ENCODE measurements at places on chromosomes 3 and 15. TPM values are rescaled to one million over a fixed set of nuclear protein-coding genes. Genes with fewer than 3 reads are reported as not detected.

DAZL gene
- total RNA-seq = not detected

GOLGA8T gene
- total RNA-seq = not detected

MOBP gene
- not detected for total RNA-seq

ERC2 gene
- total RNA-seq = not detected

ALDH1A3 gene
- total RNA-seq = not detected

TIGIT gene
- 4.6 TPM for total RNA-seq

GASK1A gene
- total RNA-seq = 0.15 TPM

- DNase-seq = no peak
Measured at GRCh38 chr3:36201546-36201945, 178.8 kb upstream of the STAC start.

- DNase-seq = peak; percentile 29
Measured at GRCh38 chr15:67241132-67241855, 13.2 kb downstream of the AAGAB start.

DNA sequence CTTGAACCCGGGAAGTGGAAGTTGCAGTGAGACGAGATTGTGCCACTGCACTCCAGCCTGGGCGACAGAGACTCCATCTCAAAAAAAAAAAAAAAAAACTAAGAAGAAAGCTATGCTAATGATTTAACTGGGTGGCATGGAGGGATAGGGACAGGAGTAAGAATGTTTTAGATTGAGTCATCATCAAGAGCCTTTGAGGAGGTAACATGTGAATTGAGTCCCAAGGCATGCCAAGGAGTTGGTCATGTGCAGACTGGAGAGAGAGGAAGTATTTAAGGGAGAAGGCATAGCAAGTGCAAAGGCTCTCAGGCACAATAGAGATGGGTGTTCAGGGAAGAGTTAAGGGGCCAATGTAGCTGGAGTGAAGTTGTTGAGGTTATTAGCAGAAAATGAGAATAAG, 9.1 kb downstream of the BNC1 start:
- no peak for DNase-seq

DNA sequence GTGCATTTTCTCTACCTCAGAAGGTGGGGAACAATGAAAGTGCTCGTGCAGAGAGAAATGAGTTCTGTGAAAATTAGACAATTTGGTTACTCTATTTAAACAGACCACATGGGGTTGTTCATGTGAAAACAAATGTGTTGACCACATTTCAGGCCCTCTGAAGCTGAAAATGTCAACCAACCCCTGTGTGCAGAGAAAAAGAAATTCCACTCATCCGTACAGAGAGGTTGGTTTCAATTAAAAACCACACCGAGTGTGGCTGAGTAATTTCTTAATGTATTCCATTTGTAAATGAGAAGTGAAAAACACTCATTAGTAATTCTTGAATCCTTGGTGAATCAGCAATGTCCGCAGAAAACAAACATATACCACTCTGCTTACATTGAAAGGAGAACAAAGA, 46.9 kb upstream of the SLC7A14 start:
- DNase-seq = no peak

DNA sequence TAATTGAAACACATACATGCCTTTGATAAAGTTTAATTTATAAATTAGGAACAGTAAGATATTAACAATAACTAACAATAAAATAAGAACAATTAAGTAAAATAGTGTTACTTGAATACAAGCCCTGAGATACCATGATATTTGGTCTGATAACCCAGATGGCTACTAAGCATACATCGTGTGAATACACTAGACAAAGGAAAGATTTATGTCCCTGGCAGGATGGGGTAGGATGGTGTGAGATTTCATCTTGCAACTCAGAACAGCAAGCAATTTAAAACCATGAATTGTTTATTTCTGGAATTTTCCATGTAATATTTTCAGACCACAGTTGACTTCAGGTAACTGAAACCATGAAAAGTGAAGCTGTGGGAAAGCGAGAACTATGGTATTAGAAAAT, 169.5 kb downstream of the DIPK2A start:
- no peak for DNase-seq

GRCh38 chr3:197423376-197423775, 125.0 kb upstream of the DLG1 start:
- DNase-seq = no peak

GRCh38 chr3:54817628-54818027, 110.2 kb downstream of the LRTM1 start:
- DNase-seq = no peak

- DNase-seq = no peak
Measured at GRCh38 chr15:33083232-33084081, 111.1 kb downstream of the FMN1 start.
